ENCODE measurements at places on chromosomes 12 and 14. TPM values are rescaled to one million over a fixed set of nuclear protein-coding genes. Genes with fewer than 3 reads are reported as not detected.

SLCO1B1 gene
- total RNA-seq = not detected

SERPINA5 gene
- total RNA-seq = 0.46 TPM

APOF gene
- not detected for total RNA-seq

SDR9C7 gene
- total RNA-seq = not detected

C1S gene
- 797 TPM for total RNA-seq

DBX2 gene
- total RNA-seq = 0.88 TPM

NCKAP5L gene
- total RNA-seq = 14.2 TPM

PRB2 gene
- not detected for total RNA-seq

IKZF4 gene
- total RNA-seq = 10.3 TPM

OVCH1 gene
- 0.25 TPM for total RNA-seq

NR1H4 gene
- total RNA-seq = not detected

SERPINA12 gene
- not detected for total RNA-seq

MYF5 gene
- not detected for total RNA-seq

MYF6 gene
- total RNA-seq = 0.44 TPM

LHX5 gene
- total RNA-seq = not detected

SLC25A47 gene
- total RNA-seq = not detected

TEX22 gene
- not detected for total RNA-seq

ZNF385A gene
- 36.3 TPM for total RNA-seq

TTC7B gene
- total RNA-seq = 56.3 TPM

ADIPOR2 gene
- 91.9 TPM for total RNA-seq

HAL gene
- 1.2 TPM for total RNA-seq

ST8SIA1 gene
- total RNA-seq = 1.6 TPM

PPP2R5C gene
- 73.7 TPM for total RNA-seq

ESRRB gene
- not detected for total RNA-seq

POTEG gene
- not detected for total RNA-seq

RNASE2 gene
- 6.3 TPM for total RNA-seq

ZFYVE21 gene
- 79.4 TPM for total RNA-seq

CKB gene
- 175 TPM for total RNA-seq

PLCZ1 gene
- total RNA-seq = not detected

LPAR5 gene
- total RNA-seq = 2.5 TPM

PRKCH gene
- total RNA-seq = 15.7 TPM

GPR162 gene
- 2.8 TPM for total RNA-seq

C1R gene
- total RNA-seq = 1,080 TPM

C14orf39 gene
- total RNA-seq = not detected

PRPH gene
- total RNA-seq = 1.4 TPM

LTBP2 gene
- 49.0 TPM for total RNA-seq

ACVRL1 gene
- total RNA-seq = 593 TPM

FOXM1 gene
- 0.32 TPM for total RNA-seq

FOXA1 gene
- total RNA-seq = not detected

SOX5 gene
- 41.9 TPM for total RNA-seq

NUAK1 gene
- 6.8 TPM for total RNA-seq

IL22 gene
- total RNA-seq = not detected

MYH6 gene
- not detected for total RNA-seq

HOXC5 gene
- 0.50 TPM for total RNA-seq

MDM2 gene
- 84.2 TPM for total RNA-seq

SMOC1 gene
- 1.3 TPM for total RNA-seq

BCL11B gene
- 0.79 TPM for total RNA-seq

KLHDC1 gene
- total RNA-seq = 8.1 TPM

CACNA2D4 gene
- 3.9 TPM for total RNA-seq

SPIC gene
- total RNA-seq = not detected

ADGRD1 gene
- total RNA-seq = 39.5 TPM

PAPLN gene
- total RNA-seq = 82.6 TPM

ZDHHC22 gene
- total RNA-seq = not detected

DAO gene
- not detected for total RNA-seq

ENDOU gene
- total RNA-seq = 2.1 TPM

HNF1A gene
- not detected for total RNA-seq

C12orf56 gene
- total RNA-seq = not detected

PLXNC1 gene
- 11.6 TPM for total RNA-seq
